ENCODE measurements at places on chromosomes 12 and 14. TPM values are rescaled to one million over a fixed set of nuclear protein-coding genes. Genes with fewer than 3 reads are reported as not detected.

DNA sequence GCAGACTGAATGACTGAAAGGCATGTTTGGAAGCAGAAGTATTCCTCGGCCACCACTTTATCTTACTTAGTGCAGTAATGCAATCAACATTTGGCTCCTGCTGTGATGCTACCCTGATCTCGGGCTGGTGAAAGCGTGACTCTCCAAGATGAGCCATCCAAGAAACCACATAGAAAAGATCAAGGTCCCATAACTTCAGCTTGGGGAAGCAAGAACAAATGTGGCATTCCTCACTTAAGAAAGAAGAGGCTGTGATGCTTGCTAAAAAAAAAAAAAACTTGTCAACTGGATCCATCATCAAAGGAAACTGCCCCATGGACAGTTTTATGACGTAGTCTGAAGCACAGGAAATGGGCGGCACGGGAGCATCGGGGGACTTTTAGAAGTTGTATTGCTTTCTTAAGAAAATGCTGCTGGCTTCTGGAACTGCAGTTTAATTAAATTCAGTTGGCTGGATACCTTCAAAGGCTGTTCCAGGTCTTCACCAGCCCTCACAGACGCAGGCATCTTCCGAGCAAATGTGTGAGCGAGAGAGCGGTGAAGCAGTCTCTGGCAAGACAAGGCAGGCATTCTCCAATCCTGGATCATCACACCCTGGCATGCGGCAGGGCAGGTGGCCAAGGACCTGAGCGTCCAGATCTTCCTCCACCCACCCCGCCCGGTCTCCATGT lies 38.2 kb upstream of the MAP1LC3B2 start:
- no peak overlapping the region for H3K27ac ChIP-seq
- no peaks in the 10 kb centered on the region for H3K27me3 ChIP-seq
- H3K4me1 ChIP-seq, result peaks cover 5% of the 10 kb centered on the region
- DNase-seq, result no peak
- no peaks in the 10 kb centered on the region for H3K36me3 ChIP-seq
- H3K4me3 ChIP-seq, result no peak overlapping the region

DNA sequence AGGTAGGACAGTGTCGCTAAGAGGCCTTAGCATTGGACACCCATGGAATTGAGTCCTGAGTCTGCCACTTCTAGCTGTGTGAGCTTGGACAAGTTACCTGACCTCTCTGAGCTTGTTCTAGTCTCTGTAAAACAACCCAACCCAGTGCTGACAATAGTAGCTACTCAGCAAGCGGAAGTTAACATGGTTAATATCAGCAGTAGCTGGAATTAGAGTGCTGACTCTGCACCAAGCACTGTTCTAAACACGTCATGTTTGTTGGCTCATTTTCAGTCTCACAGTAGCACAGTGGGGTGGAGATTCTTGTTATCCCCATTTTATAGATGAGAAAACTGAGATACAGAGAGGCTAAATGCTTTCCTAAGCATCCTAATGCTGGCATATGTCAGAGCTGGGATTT lies 47.5 kb upstream of the RIN3 start:
- no peak overlapping the region for H3K27ac ChIP-seq
- H3K36me3 ChIP-seq, result no peaks in the 10 kb centered on the region
- no peaks in the 10 kb centered on the region for H3K27me3 ChIP-seq
- H3K4me3 ChIP-seq, result no peak overlapping the region

GRCh38 chr12:125169451-125169850 lies 104.2 kb downstream of the AACS start:
- H3K27me3 ChIP-seq, result peaks cover 10% of the 10 kb centered on the region
- no peaks in the 10 kb centered on the region for H3K4me1 ChIP-seq
- no peak for DNase-seq
- H3K36me3 ChIP-seq, result no peaks in the 10 kb centered on the region
- no peak overlapping the region for H3K27ac ChIP-seq

GRCh38 chr12:132834181-132834711 lies 5.6 kb upstream of the GOLGA3 start:
- H3K27ac ChIP-seq, result peak overlapping the region; percentile 95
- peak overlapping the region; percentile 66 for H3K4me3 ChIP-seq
- peak; percentile 33 for DNase-seq
- peaks cover 43% of the 10 kb centered on the region for H3K4me1 ChIP-seq
- no peaks in the 10 kb centered on the region for H3K27me3 ChIP-seq

DNA sequence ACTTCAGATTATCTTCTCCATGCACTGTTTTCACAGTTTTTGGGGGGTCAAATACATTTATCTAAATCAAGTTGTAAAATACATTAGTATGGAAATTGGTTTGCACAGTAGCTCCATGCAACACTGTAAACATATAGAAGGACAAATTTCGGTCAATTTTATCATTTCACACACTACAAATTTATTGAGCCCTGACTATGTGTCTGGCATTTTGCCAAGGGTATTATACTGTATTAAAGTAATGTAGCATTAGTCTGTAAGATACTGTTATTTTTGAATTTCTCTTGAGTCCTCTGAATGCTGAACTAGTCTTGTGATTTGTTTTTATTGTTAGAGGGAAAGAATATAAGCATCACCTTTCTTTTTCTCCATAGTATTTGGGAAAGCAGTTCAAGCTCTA lies 1.3 kb downstream of the RAD9B start:
- peaks cover 28% of the 10 kb centered on the region for H3K4me1 ChIP-seq
- H3K36me3 ChIP-seq, result peaks cover 27% of the 10 kb centered on the region
- H3K4me3 ChIP-seq, result no peak overlapping the region
- no peak for DNase-seq

DNA sequence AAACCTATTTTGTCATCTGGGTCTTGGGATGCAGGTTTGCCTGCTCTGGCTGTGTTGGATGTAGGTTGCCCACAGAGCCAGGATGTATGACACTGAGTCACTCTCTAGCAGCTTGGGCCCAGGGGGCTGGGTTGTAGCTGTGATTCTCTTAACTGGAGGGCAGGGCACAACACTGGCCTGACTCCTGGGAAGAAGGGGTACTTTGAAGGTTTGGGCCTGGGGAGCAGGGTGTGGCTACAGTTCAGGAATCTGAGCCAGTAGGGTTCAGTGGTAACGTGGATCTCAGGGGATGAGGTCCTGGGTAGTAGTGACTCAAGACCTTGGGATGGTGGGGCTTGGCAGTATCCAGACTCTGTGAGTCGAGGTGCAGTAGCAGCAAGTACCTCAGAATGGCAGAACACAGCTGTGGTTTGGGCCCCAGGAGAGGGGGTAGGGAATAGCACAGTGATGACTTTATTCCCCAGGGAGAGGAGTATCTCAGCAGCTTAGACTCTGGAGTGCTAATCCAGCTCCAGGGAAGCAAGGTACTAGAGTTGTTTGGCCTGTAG lies 25.7 kb downstream of the TBC1D15 start:
- no peak overlapping the region for H3K4me3 ChIP-seq
- no peak for DNase-seq
- peaks cover 47% of the 10 kb centered on the region for H3K4me1 ChIP-seq
- H3K27me3 ChIP-seq, result no peaks in the 10 kb centered on the region

DNA sequence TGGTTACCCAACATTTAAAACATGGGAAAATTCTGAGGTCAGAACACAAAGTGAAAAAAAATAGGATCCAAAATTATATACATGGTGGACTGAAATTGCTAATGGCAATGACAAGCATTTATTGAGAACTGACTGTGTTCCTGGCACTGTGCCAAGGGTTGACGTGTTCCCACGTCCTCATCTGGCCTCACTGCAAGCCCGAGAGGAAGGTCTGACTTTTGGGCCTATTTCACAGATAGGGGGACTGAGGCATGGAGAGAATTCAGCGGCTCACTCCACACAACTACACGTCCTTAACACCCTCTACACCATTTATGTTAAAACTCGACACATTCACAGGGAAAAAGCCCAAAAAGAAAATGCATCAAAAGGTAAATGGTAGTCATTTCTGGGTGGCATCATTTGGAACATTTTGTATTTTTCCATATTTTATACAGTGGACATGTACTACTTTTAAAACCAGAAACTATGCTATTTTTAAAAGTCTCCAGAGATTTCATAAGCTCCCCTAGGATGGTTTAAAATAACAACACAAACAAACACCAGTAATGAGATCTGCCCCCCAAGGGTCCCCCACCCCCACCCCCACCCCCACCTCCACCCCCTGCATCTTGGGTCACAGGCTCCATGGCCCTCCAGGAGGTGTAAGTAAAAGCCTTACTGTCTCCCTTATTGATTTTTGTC lies 27.7 kb downstream of the CLMN start:
- H3K4me3 ChIP-seq, result no peak overlapping the region
- DNase-seq, result no peak
- no peak overlapping the region for H3K27ac ChIP-seq
- H3K4me1 ChIP-seq, result peaks cover 4% of the 10 kb centered on the region
- peaks cover 20% of the 10 kb centered on the region for H3K27me3 ChIP-seq

DNA sequence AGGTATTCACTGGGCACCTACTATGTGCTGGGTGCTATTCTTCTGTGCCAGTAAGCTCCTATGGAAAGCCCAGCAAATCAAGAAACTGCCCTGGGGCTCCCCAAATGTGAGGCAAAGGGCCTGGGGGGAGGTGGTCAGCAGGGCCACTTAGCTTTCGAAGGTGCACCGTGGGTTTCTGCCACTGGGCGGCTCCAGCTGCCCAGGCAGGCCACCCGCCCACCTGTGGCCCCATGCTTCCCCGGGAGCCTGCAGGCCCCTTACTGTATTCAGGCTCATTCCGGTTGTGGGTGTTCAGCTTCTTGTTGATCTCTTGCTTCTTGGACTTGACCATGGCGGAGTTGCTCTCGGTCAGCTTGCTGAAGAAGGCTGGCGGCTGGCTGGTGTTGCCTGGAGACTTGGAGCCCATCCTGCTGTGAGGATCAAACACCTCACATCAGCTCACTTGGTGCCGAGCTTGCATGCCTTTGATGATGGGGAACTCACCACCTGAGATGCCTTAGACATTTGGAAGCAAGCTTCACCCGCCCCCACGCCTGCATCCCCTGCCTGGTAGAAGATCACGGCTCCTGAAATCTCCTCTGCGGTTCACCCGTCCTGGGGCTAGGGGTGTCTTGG lies 37.3 kb downstream of the RFLNA start:
- peaks cover 17% of the 10 kb centered on the region for H3K36me3 ChIP-seq
- no peak for DNase-seq
- H3K4me3 ChIP-seq, result no peak overlapping the region
- no peaks in the 10 kb centered on the region for H3K4me1 ChIP-seq

DNA sequence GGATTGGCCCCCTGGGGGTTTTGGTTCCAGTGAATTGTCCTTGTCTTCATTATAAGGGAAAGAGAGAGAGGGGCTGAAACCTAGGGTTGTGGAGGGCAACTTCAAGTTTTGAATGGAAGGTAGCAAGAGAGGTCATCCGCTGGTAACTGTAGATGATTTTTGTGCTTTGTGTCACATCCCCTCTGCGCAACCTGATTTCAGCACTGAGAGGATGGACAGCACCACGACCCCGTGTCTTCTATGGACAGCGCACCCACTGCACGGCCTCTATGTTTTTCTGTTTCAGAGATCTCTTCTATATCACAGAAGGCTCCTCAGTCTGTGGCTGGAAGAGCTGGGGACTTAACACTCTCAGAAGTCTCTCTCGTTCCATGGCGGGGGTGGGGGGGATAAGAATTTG lies 127.0 kb upstream of the RPH3A start:
- H3K27me3 ChIP-seq, result peaks cover 32% of the 10 kb centered on the region
- H3K36me3 ChIP-seq, result no peaks in the 10 kb centered on the region
- H3K4me1 ChIP-seq, result no peaks in the 10 kb centered on the region
- H3K27ac ChIP-seq, result no peak overlapping the region

DNA sequence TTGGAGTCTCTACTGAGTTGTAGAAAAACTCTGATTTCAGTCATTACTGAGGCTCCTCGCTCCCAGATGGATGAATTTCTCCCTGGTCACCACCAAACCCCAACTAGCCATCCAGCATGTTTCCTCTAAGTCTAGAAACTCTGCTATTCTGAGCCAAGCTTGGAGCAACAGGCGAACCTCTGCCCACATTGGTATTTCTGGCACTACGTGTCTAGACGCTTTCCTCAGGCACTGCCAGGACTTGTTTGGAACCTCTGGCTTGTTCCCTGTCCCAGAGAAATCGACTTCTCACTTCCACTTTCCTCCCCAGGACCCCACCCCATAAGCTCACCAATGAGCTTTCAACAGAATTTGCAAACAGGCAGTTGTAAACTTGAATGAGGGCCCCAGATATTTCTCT lies 27.6 kb downstream of the WSCD2 start:
- no peaks in the 10 kb centered on the region for H3K4me1 ChIP-seq
- H3K27me3 ChIP-seq, result peaks cover 9% of the 10 kb centered on the region

- no peaks in the 10 kb centered on the region for H3K27me3 ChIP-seq
- peak overlapping the region; percentile 59 for H3K4me3 ChIP-seq
- H3K4me1 ChIP-seq, result peaks cover 61% of the 10 kb centered on the region
- peak; percentile 78 for DNase-seq
- H3K27ac ChIP-seq, result peak overlapping the region; percentile 95
- H3K36me3 ChIP-seq, result peaks cover 24% of the 10 kb centered on the region
Measured at GRCh38 chr12:123106640-123107359, 44.1 kb downstream of the PITPNM2 start.

- no peaks in the 10 kb centered on the region for H3K27me3 ChIP-seq
- peaks cover 4% of the 10 kb centered on the region for H3K36me3 ChIP-seq
- H3K4me1 ChIP-seq, result no peaks in the 10 kb centered on the region
- no peak overlapping the region for H3K27ac ChIP-seq
- H3K4me3 ChIP-seq, result no peak overlapping the region
Measured at GRCh38 chr12:132550014-132550802, 60.2 kb downstream of the LRCOL1 start.

DNA sequence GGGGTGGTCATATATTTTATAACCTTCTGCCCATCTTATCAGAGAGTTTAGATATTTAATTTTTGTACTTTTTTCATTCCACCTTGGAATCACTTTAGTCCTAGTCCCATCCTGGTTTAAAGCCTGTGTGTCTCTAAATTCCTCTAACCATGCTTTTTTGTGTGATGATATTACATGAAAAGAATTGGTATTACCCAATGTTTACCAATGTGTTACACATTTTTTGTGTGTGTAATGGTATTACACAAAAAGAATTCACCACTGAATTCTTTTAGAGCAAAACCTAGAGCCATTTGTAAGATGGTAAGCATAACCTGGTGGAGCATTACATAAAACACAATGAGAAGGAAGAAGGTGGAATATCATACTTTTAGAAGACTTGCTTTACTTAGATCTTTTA lies 77.5 kb downstream of the FAR2 start:
- H3K4me1 ChIP-seq, result peaks cover 1% of the 10 kb centered on the region
- H3K27ac ChIP-seq, result no peak overlapping the region
- no peak for DNase-seq
- no peak overlapping the region for H3K4me3 ChIP-seq

DNA sequence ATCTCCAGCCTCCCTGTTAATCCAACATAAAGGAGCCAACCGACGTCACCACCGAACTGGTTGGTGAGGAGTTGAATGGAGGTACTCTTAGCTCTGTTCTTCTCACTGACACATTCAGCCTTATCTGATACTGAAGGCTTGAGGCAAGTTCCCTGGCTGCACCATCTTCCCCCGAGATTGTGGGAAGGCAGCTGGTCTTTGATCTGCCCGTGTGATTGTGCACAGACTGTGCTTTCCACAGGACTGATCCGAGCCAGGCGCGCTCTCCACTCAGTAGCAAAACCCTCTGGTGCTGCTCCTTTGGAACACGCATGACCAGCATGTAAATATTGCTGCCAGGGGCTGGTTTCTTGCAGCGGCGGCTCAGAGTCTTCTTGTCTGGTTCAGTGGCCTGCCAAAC lies 30.1 kb upstream of the DLK1 start:
- H3K27ac ChIP-seq, result no peak overlapping the region
- no peak overlapping the region for H3K4me3 ChIP-seq
- no peaks in the 10 kb centered on the region for H3K36me3 ChIP-seq
- no peak for DNase-seq
- H3K4me1 ChIP-seq, result no peaks in the 10 kb centered on the region

The HOXC4 gene
- 1.0 TPM for total RNA-seq

Measured in activated naive CD8-positive, alpha-beta T cell treated with anti-CD3 and anti-CD28 coated beads for 36 hours (primary cell).